ENCODE measurements at places on chromosomes 12 and 14.

- DNase-seq, result no peak
These were observed 34.3 kb downstream of the NOPCHAP1 start for GRCh38 chr12:105020241-105020962.

DNA sequence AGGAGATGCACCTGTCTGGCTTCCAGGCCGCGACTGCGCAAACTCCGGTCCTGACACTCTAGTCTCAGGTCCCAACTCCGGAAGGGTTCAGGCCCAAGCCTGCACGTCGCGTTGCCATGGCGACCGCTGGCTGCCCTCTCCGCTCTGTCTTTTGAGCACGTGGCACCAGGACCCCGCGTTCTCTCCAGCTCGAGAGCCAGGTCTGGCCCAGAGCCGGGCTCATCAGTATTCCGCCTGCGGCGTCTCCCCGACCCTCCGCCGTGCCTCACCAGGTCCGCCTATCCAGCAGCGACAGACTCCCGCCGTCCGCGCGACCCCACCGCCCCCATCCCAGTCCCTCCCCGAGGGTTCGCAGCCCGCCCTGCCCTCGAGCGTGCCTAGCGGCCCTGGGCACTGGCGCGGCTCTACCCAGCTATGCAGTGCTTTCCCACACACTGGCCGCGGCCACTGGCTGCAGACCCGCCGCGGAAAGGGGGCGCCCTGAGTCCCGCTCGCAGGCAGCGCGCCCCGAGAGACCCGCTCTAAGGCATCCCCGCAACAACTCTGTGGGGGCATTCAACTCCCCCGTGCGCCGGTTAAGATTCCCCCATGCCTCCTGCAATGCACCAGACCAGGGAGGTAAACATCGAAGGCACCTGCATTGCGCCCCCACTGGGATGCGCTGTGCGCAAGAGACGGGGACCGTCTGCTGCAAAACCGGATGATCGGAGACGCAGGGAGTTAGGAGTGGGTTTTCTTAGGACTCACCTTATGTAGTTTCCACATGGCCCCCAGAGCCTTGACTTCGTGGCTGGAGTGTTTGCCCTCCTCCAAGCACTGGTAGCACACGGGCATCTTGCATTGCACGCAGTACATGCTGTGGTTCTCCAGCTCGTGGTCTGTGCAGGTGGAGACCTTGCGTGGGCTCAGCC is 1.3 kb downstream of the TRIM9 start:
- peak; percentile 70 for DNase-seq

- peak; percentile 25 for DNase-seq
These were observed 218.9 kb downstream of the ITPR2 start for GRCh38 chr12:26614011-26614616.

DNA sequence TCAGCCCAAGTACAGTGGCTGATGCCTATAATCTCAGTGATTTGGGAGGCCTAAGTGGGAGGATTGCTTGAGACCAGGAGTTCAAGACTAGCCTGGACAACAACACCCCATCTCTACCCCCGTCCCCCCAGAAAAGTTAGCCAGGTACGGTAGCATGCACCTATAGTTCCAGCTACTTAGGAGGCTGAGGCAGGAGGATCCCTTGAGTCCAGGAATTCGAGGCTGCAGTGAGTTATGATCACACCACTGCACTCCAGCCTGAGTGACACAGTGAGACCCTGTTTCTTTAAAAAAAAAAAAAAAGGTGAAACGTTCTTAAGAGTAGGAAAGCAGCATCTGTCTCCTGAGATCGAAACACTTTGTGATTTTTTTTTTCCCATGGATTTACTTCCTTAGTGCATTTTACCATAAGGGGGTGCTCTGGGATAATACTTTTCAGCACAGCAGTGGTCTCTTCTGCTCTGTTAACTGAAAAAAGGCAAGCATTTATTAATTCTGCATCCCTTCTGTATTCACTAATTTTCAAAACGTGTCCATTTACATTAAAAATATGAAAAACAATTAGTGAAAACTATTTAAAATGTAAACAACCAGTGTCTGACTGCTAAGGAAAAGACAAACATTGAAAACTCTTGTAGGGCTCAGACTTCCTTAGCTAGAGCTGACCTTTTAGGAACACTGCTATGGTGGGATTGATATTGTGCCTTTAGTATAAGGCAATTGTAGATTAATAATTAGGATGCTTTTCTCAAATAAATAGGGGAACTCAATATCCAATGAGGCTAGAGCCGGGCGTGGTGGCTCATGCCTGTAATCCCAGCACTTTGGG is 31.2 kb upstream of the USP44 start:
- DNase-seq, result no peak

- DNase-seq, result no peak
These were observed 81.9 kb downstream of the DBX2 start for GRCh38 chr12:44968965-44969364.

GRCh38 chr12:6860942-6861341 is 6.4 kb upstream of the TPI1 start:
- no peak for DNase-seq

- DNase-seq, result no peak
These were observed 168.7 kb downstream of the PHLDA1 start for GRCh38 chr12:75862692-75863471.

GRCh38 chr14:79256380-79256779 is 954.9 kb downstream of the DIO2 start:
- DNase-seq, result no peak

DNA sequence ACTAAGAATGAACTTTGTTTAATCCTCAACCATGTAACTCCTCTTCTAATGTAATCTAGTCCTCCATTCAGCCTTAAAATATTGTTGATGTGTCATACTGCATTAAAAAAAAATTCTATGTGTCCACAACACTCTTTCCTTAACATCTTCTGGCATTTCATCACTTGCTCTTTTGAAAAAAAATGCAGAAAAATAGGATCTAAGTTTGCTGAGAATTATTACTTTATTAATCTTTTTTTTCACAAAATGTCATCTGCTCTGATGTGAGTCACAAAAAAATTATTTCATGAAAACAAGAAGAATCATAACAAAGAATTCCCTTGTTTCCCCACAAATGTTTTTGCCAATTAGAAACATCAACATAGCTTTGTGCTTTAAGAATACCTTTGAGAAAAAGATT is 410.1 kb upstream of the MGAT4C start:
- DNase-seq, result no peak

DNA sequence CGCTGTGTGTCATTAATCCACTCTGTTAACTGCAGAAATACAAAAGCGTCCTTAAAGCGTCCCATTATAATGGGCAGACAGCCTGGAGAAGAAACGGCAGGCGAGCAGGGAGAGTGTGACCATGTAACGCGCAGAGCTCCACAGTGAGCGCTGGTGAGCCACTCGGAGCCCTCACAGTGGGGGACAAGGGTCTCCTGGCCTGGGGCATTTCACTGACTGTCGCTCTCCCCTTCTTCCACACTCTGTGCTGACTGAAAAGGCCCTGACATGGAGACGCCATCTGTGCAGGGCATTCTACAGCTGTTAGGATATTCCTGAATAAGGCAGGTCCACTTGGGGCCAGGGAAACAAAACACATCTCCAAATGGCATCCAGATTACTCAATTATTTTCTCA is 24.2 kb downstream of the CCDC92 start:
- no peak for DNase-seq

DNA sequence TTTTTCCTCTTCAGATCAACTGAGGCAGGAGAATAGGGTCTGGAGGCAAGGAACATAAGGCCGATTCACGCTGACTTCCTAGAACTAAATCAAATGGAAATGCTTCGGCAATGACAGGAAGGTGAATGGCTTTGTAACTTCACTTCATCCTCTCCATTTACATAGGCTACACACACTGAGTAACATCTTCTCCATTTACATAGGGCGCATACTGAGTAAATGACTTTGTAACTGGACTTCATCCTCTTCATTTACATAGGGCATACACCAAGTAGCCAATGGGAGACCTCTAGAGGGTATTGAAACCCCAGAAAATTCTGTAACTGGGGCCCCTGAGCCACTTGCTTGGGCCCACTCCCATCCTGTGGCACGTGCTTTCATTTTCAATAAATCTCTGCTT is 71.0 kb upstream of the CPSF6 start:
- DNase-seq, result no peak

Data from stimulated activated CD4-positive, alpha-beta T cell treated with anti-CD3 and anti-CD28 coated beads, Interleukin-15, amount 100 ng/mL, for 24 hours (primary cell).